ENCODE measurements at places on chromosomes 7 and 10.
A peak's percentile ranks its signal among the peaks of the same experiment; 100 is the strongest.

DNA sequence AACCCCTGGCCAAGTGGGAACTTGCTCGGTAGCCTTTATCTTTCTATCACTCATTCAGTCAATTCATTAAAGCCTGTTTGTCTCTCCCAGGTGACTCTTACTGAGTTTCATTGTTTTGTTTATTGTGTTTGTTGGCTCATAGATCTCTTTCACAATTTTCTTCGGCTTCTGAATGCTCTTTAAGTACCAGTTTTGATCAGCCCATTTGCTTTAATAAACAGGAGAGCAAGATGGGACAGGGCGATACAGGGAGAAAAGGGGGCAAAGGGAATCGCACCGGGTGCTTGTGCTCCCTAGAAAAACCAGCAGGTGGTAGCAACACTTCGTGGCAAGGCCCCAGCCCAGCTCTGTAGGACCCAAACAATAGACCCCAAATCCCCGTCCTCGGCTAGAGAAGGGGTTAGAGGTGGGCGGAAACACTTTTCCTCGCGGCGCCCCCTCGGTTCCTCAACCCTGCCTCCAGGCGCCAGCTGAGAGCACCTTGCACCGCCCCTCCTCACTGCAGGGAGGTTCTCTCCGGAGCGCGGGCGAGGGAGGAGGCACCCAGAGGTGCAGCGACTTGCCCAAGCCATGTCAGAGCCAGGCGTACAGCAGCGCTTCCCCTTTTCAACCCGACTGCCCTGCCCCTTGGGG, 1.0 kb upstream of the EPHB6 start:
- H3K27ac ChIP-seq, result peak overlapping the region; percentile 62
- no peaks in the 10 kb centered on the region for H3K27me3 ChIP-seq
- H3K36me3 ChIP-seq, result no peaks in the 10 kb centered on the region
- DNase-seq, result no peak
- peak overlapping the region; percentile 76 for H3K4me3 ChIP-seq
- H3K4me1 ChIP-seq, result peaks cover 2% of the 10 kb centered on the region

DNA sequence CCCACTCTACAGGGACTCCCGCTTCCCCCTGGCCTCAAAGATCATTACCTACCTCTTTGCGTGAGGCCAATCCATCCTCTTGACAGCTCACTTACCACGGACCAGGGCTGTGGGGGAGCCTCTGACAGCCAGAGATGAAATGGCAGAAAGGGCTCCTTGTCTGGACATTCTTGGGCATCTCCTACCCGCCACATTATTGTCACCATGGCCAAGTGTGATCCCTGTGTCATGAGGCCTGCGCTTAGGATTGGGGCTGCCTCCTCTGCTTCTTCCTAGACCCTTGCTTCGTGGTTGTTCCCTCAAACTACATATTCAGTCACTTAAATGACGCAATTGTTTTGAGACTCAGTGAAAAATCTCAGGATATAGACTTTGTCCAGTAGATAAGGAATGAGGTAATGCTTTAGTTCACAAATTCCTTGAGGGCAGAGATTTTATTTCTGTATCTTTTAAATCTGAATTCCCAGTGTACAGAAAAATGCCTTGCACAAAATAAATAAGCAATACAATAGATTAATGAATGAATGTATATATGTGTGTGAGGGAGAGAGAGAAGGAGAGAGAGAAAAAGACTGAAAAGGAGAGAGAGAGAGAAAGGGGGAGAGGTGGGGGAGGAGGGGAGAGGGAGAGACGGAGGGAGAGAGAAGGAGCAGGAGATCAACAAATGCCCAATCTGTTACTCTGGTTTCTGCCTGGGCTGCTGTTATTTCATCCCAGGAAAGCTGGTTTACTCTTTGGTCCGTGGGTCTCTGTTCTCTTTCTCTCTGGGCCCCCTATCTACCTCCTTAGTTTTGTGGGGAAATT, 159.0 kb downstream of the PLXNA4 start:
- no peak overlapping the region for H3K4me3 ChIP-seq
- H3K4me1 ChIP-seq, result peaks cover 3% of the 10 kb centered on the region
- DNase-seq, result no peak
- H3K36me3 ChIP-seq, result no peaks in the 10 kb centered on the region
- H3K27ac ChIP-seq, result no peak overlapping the region
- no peaks in the 10 kb centered on the region for H3K27me3 ChIP-seq

DNA sequence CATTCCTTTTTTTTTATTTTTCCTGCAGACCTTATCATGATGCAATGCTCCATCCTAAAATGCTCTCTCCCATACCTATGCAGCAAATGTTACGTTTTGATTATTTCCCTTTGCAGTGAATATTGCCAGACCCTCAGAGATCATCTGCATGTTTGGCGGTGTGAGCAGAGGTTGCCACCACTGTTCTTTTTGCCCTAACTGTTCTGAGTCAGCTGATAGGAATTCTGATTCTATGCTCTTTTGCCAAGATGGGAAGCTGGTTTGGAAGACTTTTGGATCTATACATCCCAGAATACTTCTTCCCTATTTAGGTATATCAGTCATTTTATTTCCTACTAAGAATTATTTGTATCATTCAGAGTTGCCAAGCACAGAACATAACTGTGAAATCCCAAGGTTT, 130.5 kb downstream of the KLF6 start:
- no peaks in the 10 kb centered on the region for H3K27me3 ChIP-seq
- no peak for DNase-seq
- H3K36me3 ChIP-seq, result no peaks in the 10 kb centered on the region
- no peak overlapping the region for H3K27ac ChIP-seq
- no peaks in the 10 kb centered on the region for H3K4me1 ChIP-seq

- no peak for DNase-seq
- no peak overlapping the region for H3K4me3 ChIP-seq
- no peak overlapping the region for H3K27ac ChIP-seq
Measured at GRCh38 chr7:104851268-104851667, 162.7 kb upstream of the KMT2E start.

DNA sequence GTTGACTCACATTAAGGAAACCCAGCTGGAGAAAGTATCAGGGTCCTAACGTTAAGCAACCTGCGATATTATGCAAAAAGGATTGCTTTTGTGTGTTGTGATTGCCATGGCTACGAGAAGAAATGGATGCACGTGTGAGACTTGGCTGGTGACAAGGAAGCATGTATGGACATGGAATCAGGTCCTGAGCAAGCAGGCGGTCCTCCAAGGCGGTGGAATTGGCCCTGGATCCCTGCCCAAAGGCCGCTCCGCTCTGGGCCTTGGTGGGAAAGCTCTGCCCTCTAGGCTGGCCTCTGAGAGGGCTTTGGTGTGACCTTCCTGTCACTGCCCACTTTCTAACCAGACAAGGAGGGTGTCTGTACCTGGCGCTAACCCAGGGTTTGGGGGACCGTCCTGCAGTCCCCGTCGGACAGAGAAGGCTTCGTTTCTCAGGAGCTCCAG, 192.1 kb downstream of the EBF3 start:
- no peak overlapping the region for H3K27ac ChIP-seq
- DNase-seq, result no peak
- no peak overlapping the region for H3K4me3 ChIP-seq
- no peaks in the 10 kb centered on the region for H3K36me3 ChIP-seq

DNA sequence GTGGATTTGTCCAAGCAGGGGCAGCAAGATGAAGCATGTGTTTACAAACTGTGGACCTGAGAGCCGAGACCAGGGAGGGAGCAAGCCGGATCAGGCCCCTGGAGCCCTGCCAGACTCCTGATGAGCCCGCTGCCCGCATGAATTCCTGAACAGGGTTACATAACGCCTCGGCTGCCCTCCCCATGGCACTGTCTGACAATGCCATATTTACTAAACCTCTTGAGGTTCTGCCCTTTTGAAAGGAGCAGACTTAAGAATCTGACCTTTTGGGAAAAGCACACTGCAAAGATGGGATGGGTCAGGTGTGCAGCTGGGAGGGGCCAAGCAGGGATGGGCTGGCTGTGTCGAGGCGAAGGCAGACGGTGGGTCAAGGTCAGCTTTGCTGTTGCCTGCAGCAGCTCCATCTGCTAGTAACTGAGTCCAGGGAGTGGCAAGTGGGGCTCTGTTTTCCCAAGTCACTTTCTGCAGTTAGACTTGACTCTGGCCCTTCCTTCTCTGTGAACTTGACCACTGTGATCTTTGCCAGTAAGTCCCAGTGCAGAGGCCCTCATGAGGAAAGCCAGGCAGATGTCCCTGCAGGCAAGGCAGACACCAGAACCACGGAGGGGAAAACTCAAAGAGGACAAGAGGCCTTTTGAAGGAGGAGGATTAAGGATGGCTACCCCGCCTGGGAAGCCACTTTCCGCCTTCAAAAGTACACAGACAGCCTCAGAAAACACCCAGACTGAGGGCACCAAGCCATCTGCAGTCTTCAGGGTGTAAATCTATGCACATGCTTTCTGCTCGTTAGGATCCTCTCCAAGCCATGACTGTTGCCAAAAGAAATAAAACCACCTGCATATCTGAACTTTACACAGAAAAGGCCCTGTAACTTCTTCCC, 175.8 kb downstream of the TNS3 start:
- peak overlapping the region; percentile 67 for H3K27ac ChIP-seq
- peaks cover 44% of the 10 kb centered on the region for H3K36me3 ChIP-seq
- peaks cover 19% of the 10 kb centered on the region for H3K4me1 ChIP-seq
- no peaks in the 10 kb centered on the region for H3K27me3 ChIP-seq
- H3K4me3 ChIP-seq, result no peak overlapping the region

DNA sequence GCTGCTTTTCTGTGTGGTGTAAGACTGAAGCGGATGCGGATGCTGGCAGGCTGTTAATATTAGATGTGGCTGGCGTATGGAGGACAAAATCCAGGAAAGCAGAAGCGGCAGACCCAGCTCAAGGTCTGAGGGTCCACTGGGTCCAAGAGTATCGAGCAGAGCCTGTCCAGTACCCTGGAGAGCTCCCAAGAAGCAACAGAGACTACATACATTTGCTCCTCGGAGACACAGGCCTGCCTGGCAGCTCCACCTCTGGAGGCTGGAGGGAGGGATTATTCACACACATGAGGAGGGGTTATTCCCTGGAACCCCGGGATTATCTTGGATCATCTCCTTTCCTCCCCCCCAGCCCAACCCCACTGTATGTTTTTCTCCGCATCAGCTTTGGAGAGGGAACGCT, 31.3 kb upstream of the LOXL4 start:
- no peaks in the 10 kb centered on the region for H3K36me3 ChIP-seq
- no peak overlapping the region for H3K4me3 ChIP-seq
- H3K4me1 ChIP-seq, result peaks cover 18% of the 10 kb centered on the region

- no peak overlapping the region for H3K27ac ChIP-seq
- H3K27me3 ChIP-seq, result no peaks in the 10 kb centered on the region
- peaks cover 15% of the 10 kb centered on the region for H3K4me1 ChIP-seq
- no peak for DNase-seq
- no peak overlapping the region for H3K4me3 ChIP-seq
Measured at GRCh38 chr10:92829786-92830377, 18.4 kb upstream of the EXOC6 start.

DNA sequence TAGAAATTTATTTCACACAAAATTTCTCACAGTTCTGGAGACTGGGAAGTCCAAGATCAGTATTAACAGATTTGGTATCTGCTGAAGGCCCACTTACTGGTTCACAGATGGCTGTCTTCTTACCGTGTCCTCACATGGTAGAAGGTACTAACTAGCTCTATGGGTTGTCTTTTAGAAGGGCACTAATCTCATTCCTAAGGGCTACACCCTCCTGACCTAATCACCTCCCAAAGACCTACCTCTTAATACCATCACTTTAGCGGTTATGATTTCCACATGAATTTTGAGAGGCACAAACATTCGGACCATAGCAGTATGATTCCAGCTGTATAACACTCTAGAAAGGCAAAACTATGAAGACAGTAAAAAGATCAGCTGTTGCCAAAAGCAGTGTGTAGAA, 8.0 kb downstream of the PNPLA8 start:
- no peak overlapping the region for H3K27ac ChIP-seq
- H3K4me1 ChIP-seq, result peaks cover 19% of the 10 kb centered on the region
- no peaks in the 10 kb centered on the region for H3K27me3 ChIP-seq

DNA sequence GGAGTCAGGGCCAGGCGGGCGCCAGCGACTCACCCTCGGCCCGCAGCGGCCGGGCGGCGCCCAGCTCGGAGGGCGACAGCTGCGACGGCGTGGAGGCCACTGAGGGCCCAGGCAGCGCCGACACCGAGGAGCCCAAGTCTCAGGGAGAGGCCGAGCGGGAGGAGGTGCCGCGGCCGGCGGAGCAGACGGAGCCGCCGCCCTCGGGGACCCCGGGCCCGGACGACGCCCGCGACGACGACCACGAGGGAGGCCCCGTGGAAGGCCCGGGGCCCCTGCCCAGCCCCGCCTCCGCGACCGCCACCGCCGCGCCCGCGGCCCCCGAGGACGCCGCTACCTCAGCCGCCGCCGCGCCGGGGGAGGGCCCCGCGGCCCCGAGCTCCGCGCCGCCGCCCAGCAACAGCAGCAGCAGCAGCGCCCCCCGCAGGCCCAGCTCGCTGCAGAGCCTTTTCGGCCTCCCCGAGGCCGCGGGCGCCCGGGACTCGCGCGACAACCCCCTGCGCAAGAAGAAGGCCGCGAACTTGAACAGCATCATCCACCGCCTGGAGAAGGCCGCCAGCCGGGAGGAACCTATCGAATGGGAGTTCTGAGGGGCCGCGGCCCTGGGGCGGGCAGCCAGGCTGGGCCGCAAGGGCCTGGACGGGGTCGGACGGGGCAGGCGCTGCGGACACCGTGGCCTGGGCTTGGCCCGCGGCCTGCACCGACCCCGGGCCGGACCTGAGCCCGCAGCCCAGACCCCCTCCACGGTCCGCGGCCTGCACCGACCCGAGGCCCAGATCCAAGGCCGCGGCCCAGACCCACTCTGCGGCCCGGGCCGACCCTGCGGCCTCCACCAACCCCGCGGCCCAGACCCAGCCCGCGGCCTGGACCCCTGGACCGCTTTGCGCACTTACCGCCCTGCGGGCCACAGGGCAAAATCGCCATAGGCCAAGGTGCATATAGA, 37.9 kb upstream of the SH2B2 start:
- no peak overlapping the region for H3K4me3 ChIP-seq
- H3K36me3 ChIP-seq, result peaks cover 16% of the 10 kb centered on the region
- no peaks in the 10 kb centered on the region for H3K27me3 ChIP-seq
- no peaks in the 10 kb centered on the region for H3K4me1 ChIP-seq
- no peak for DNase-seq
- no peak overlapping the region for H3K27ac ChIP-seq

- H3K4me1 ChIP-seq, result no peaks in the 10 kb centered on the region
- no peak overlapping the region for H3K27ac ChIP-seq
- DNase-seq, result no peak
- no peak overlapping the region for H3K4me3 ChIP-seq
Measured at GRCh38 chr7:121610243-121610642, 214.1 kb upstream of the FAM3C start.

DNA sequence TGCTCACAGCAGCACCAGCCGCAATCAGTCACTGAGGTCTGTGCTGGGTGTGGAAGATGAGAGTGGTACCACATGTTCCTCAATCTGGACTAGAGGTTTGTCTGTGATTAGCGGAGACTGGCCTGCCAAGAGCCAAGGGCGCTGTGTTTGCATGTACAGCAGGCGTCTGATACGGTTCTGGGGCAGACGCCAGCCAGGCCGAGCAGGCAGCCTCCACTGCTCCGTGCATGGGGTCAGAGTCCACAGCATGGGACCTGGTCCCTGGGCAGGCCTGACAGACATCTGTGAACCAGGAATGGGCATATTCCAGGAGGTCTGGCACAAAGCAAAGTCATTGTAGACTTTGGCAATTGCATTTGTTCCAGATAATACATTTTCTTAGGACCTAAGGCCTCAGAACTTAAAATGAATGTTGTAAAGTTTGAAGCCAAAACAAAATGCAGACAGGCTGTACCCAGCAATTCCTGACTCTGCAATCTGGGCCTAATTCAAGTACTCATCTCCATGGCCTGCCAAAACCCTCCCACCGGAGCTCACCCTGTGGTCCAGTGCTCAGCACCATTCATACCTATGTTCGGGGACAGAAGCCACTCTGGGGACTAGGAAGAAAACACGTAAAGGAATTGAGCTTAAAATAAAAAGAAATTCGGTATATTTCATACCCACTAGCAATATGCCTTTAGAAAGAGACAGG, 50.0 kb upstream of the FAM20C start:
- peaks cover 10% of the 10 kb centered on the region for H3K4me1 ChIP-seq
- H3K27ac ChIP-seq, result peak overlapping the region; percentile 47
- peaks cover 7% of the 10 kb centered on the region for H3K36me3 ChIP-seq
- DNase-seq, result no peak
- no peak overlapping the region for H3K4me3 ChIP-seq

Data from gastrocnemius medialis (tissue), 4 donors.